Mesothelial cell of epicardium (in vitro differentiated cells): ENCODE measurements at places on chromosomes 11 and 22. TPM values are rescaled to one million over a fixed set of nuclear protein-coding genes. Genes with fewer than 3 reads are reported as not detected.

C11orf16 gene
- not detected in 3 replicates for total RNA-seq

SCGB2A2 gene
- not detected in 3 replicates for total RNA-seq

GRCh38 chr11:2779981-2780849, 80.4 kb upstream of the KCNQ1OT1 start:
- H3K27me3 ChIP-seq: no peaks in the 10 kb centered on the region
- DNase-seq: peak; percentile 20
- no peak overlapping the region for H3K4me3 ChIP-seq
- H3K4me1 ChIP-seq: peaks cover 53% of the 10 kb centered on the region
- H3K36me3 ChIP-seq: peaks cover 2% of the 10 kb centered on the region

DNA sequence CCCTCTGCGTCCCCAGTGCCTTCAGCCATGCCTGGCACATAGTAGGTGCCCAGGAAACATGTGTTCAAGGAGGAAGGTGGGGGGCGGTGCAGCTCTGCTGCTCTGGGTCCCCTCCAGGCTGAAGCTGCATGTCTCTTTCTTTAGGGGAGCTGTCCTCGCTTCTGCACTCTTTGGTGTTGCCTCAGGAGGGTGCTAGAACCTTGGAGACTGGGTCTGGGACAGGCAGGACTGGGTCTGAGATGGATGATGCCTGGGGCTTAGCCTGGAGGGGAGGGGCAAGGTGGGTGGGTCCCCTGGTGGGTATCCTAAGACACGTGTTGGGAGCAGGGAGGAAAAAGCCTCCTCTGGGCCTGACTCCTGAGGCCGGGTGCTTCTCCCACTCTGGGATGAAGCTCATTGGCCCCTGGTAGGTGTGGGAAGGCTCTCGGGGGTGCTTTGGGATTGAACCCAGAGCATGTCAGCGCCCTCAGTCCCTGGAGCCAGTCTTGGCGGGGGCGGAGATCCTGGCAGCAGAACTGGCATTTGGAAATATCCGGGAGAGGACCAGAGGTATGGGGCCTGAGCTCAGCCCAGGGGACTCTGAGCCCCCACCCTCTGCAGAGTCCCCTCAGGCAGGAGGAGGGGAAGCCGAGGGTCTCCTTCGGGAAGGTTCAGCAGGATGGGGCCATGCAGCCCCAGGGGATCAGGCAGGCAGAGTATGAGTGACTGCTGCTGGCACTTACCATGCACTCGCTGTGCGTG, 6.7 kb upstream of the GSTP1 start:
- peaks cover 9% of the 10 kb centered on the region for H3K27me3 ChIP-seq
- DNase-seq: no peak
- peaks cover 27% of the 10 kb centered on the region for H3K4me1 ChIP-seq
- no peaks in the 10 kb centered on the region for H3K36me3 ChIP-seq
- no peak overlapping the region for H3K27ac ChIP-seq
- no peak overlapping the region for H3K4me3 ChIP-seq

GRCh38 chr22:24502541-24502940, 7.4 kb downstream of the UPB1 start:
- H3K36me3 ChIP-seq: no peaks in the 10 kb centered on the region
- no peak for DNase-seq
- H3K27ac ChIP-seq: no peak overlapping the region
- H3K4me3 ChIP-seq: no peak overlapping the region
- peaks cover 10% of the 10 kb centered on the region for H3K27me3 ChIP-seq

DNA sequence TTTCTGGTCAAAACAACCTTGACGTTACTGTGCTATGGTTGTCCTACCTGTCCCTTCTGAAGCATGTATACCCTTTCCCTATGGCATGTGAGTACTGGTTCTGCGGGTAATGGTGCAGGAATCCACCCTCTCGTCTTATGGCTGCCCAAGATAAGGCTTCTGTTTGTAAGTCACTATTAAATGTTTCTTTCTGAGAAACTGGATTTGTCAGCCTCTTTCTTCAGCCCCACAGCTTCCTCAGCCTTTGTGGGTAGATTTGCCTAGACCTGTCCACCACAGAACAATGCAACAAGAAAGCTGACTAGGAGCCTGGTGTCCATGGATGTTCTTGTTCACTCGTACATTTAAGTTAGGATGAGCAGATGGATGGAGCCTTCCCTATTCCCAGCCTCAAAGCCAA, 14.4 kb downstream of the MMP7 start:
- H3K27ac ChIP-seq: no peak overlapping the region
- no peaks in the 10 kb centered on the region for H3K36me3 ChIP-seq
- no peak overlapping the region for H3K4me3 ChIP-seq
- H3K4me1 ChIP-seq: no peaks in the 10 kb centered on the region
- peaks cover 2% of the 10 kb centered on the region for H3K27me3 ChIP-seq

GRCh38 chr11:102614485-102614884, 10.6 kb downstream of the MMP20 start:
- peaks cover 18% of the 10 kb centered on the region for H3K4me1 ChIP-seq
- H3K4me3 ChIP-seq: no peak overlapping the region
- no peaks in the 10 kb centered on the region for H3K27me3 ChIP-seq
- no peak overlapping the region for H3K27ac ChIP-seq

DNA sequence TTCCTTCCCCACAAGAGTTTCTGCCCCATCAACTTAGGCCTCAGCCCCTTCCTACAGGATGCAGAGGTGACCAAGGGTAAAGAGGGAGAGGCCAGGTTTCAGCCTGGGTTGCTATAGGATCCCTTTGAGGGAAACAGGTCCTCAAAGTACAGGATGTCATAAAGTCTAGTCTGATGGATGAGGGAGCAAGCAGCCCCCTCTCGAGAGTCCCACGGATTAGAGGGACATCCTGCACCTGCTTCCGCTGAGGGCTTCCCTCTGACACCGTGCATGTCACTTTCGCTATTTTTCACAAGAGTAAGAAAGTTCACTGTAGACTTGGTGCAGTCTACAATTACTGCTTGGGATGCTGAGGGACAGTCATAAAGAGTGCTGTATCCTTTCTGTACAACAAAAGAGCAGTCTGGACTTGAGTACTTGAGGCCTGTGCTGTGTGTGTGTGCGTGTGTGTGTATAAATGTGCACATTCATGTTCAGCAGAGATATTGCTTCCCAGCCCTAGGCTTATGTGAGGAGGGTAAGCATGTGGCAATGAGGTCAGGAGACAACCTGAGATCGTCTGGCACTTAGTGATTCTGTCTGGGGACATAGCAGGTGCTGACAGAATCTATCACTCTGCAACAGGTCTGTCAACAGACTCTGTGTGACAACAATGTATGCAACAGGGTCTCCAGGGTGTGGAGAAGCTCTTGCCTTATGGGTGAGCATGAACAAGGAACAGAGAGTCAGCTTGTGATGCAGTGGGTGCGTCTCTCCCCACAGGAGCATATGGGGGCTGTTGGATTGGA, 18.0 kb upstream of the CHST1 start:
- peaks cover 28% of the 10 kb centered on the region for H3K4me1 ChIP-seq
- peaks cover 4% of the 10 kb centered on the region for H3K27me3 ChIP-seq
- no peaks in the 10 kb centered on the region for H3K36me3 ChIP-seq
- H3K4me3 ChIP-seq: no peak overlapping the region

DNA sequence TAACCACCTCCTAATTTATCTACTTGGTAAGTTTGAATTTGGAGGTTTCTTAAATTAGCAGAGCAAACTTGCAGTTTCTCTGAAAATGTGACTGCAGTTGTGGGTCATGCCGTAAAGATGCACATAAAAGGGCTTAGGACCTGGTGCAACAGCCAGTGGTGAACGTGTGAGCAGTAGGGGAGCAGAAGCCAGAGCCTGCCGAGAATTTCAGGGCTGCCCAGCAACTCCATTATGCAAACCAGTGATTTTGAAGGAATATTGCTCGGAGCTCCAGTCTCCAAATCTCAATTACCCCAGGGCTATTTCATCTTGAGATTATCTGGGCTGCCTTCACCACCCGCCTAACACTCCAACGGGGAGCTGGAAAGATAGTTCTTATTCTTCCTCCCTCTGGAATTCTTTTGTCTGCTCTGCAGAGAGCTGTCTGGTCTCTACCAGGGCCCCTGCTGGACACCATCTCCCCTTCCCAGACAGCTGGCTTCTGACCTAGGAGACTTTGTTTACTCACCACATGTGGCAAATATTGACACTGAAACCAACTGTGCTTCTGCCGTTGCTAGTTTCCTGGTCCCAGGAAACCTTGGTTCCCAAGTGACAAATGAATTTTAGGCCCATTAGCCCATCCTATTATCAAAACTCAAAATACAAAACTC, 93.9 kb downstream of the DSCAML1 start:
- H3K27me3 ChIP-seq: peaks cover 51% of the 10 kb centered on the region
- no peak overlapping the region for H3K4me3 ChIP-seq
- no peak for DNase-seq
- H3K4me1 ChIP-seq: no peaks in the 10 kb centered on the region
- H3K36me3 ChIP-seq: no peaks in the 10 kb centered on the region

- H3K36me3 ChIP-seq: no peaks in the 10 kb centered on the region
- no peaks in the 10 kb centered on the region for H3K4me1 ChIP-seq
- DNase-seq: no peak
- peaks cover 10% of the 10 kb centered on the region for H3K27me3 ChIP-seq
These were observed 76.0 kb downstream of the CACNA1I start for GRCh38 chr22:39646398-39647063.

- H3K4me1 ChIP-seq: peaks cover 40% of the 10 kb centered on the region
- no peak overlapping the region for H3K27ac ChIP-seq
- DNase-seq: no peak
- no peaks in the 10 kb centered on the region for H3K27me3 ChIP-seq
- H3K4me3 ChIP-seq: no peak overlapping the region
These were observed 103.7 kb downstream of the PICALM start for GRCh38 chr11:85965202-85965601.

GRCh38 chr11:23947883-23948282, 549.0 kb upstream of the LUZP2 start:
- H3K27ac ChIP-seq: no peak overlapping the region
- no peak overlapping the region for H3K4me3 ChIP-seq

- H3K27me3 ChIP-seq: peaks cover 2% of the 10 kb centered on the region
- H3K4me3 ChIP-seq: no peak overlapping the region
- DNase-seq: no peak
- H3K27ac ChIP-seq: no peak overlapping the region
- no peaks in the 10 kb centered on the region for H3K36me3 ChIP-seq
These were observed 3.8 kb upstream of the QSER1 start for GRCh38 chr11:32888805-32889204.

GRCh38 chr11:18522388-18522787, 4.4 kb downstream of the TSG101 start:
- DNase-seq: no peak
- H3K27ac ChIP-seq: no peak overlapping the region
- no peaks in the 10 kb centered on the region for H3K27me3 ChIP-seq
- peaks cover 13% of the 10 kb centered on the region for H3K4me1 ChIP-seq
- no peak overlapping the region for H3K4me3 ChIP-seq

DNA sequence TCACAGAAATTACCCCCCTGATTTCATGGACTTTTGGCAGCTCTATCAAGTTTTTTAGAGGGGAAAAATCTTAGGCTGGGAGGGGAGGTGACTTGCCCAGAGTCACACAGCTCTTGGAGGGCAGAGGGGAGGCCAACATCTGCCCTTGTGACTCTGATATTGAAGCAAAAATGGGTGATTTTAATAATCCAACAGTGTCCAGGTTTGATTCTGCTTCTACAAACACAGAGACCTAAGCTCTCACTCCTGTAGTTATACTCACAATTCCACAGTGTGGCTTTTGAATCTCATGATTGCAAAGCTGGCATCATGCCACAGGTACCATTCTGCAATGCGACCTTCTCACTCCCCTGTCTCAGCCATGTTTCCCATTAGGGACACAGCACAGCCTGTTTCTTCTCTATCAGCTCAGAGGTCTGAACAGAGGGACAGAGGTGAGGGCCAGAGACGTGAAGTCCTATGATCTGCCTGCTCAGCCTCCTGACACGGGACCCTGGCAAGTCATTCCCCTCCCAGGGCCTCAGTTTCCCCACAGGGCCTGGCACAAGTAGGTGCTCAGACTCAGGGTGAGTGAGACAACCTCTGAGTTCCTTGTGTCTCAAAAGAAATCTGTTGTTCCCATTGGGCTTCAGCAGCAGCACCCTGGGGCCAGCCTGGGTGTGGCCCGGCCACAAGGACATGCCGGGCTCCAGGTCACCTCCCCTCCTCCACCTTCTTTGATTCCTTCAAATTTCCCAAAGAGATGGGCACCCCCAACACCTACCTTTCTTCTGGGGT, 766 bp downstream of the APOL2 start:
- H3K4me1 ChIP-seq: peaks cover 62% of the 10 kb centered on the region
- DNase-seq: no peak
- no peaks in the 10 kb centered on the region for H3K27me3 ChIP-seq
- H3K4me3 ChIP-seq: peak overlapping the region; percentile 94
- peak overlapping the region; percentile 100 for H3K27ac ChIP-seq

DNA sequence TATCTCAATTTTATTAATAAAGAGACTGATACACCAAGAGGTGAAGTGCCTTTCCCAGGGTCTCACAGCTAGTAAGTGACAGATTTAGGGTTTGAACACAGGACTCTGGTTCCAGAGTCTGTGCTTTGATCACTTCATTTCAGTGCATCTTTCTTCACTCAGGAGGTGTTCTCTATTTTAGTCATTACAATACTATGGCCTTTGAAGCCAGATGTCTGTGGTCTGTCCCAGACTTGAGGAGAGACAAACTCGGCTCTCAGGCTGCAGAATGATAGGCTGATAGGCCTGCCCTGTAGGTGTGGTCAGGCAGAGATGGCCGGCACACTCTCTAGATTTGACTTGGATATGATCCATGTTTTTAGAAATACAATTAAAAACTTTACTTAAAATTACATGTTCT, 478.5 kb upstream of the CCDC90B start:
- H3K27ac ChIP-seq: no peak overlapping the region
- H3K4me3 ChIP-seq: no peak overlapping the region
- no peak for DNase-seq
- H3K36me3 ChIP-seq: no peaks in the 10 kb centered on the region

GRCh38 chr11:112024773-112025678, at the start of gene DLAT:
Gene DLAT (plus strand): TSS chr11:112025408. CDS start chr11:112025473, 65 bp downstream.
- DNase-seq: peak; percentile 63
- H3K4me3 ChIP-seq: peak within 1 kb of the TSS; percentile 99
- no peaks in the 10 kb centered on the region for H3K27me3 ChIP-seq
- H3K27ac ChIP-seq: peak within 1 kb of the TSS; percentile 98
- H3K36me3 ChIP-seq: peaks cover 22% of the 10 kb centered on the region
- peaks cover 21% of the 10 kb centered on the region for H3K4me1 ChIP-seq

- no peak for DNase-seq
- H3K4me3 ChIP-seq: no peak overlapping the region
- H3K27ac ChIP-seq: no peak overlapping the region
- H3K36me3 ChIP-seq: peaks cover 10% of the 10 kb centered on the region
These were observed 18.0 kb downstream of the DHCR7 start for GRCh38 chr11:71430166-71430565.

GRCh38 chr11:12120031-12121008, 9.9 kb downstream of the MICAL2 start:
- H3K27ac ChIP-seq: no peak overlapping the region
- no peak overlapping the region for H3K4me3 ChIP-seq
- peaks cover 25% of the 10 kb centered on the region for H3K4me1 ChIP-seq
- peaks cover 8% of the 10 kb centered on the region for H3K27me3 ChIP-seq
- no peak for DNase-seq
